Stimulated activated CD4-positive, alpha-beta T cell treated with anti-CD3 and anti-CD28 coated beads, TNF-alpha, amount 100 ng/mL, for 24 hours (primary cell): ENCODE measurements at places on chromosomes 6 and 20.

DNA sequence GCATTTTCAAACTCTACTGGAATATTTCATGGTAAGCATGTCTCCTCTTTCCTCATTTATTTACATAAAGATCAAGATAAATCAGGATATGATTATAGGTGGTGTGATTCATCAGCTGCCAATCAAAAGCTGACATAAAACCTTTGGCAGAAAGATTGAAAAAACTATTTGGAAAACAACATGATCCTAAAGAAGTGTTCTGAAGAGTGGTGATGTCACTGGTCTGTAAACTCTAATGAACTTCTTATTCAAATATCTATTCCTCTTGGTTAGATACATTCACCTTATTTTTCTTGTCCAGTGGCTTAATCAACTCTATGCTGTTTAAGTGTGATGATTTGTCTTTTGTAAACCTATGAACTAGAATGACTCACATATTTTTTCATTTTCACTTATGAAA, 535.5 kb upstream of the CITED2 start:
- DNase-seq, result no peak

DNA sequence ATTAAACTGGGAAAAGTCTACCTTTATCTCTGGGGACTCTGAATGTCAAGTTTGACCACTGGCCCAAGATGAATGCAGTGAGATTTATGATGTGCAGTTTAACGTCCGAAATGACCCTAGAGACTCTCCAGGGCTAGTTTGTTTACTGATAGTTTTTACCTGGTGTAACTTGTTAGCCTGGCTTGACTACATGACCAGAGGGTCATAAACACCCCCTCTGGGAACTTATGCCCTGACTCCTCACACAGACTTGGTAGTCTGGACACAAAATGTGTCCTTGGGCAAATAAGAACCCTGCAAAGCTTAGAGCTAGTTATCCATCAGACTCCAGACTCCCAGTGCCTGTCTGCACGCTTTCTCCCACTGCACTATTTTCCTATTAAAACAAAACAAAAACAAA, 606.5 kb downstream of the HACE1 start:
- DNase-seq, result no peak

DNA sequence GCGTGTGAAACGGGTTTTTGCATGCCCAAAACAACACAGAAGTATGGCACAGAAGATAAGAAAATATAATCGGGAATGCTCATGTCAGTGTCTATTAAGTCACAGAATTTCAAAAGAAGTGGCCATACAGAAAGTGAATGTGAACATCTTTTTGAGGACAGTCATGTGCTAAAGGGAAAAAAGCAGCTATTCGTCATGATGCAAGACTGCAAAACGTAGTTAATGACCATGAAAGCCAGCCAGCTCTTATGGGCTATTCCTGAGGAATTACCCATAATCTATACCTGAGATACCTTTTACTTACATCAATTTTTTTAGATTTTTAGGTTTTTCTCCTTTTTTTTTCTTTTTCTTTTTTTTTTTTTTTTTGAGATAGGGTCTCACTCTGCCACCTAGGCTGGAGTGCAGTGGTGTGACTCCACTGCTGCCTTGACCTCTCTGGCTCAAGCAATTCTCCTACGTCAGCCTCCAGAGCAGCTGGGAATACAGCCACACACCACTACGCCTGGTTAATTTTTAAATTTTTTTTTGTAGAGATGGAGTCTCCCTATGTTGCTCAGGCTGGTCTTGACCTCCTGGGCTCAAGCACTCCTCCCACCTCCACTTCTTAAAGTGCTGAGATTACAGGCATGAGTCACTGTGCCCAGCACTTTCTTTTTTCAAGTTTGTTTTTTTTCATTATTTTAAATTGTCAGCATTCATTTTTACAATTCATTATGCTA, 18.1 kb upstream of the ZBP1 start:
- no peak for DNase-seq

GRCh38 chr20:14219801-14220461, 117.5 kb downstream of the FLRT3 start:
- DNase-seq, result no peak

GRCh38 chr6:81003156-81003555, 749.3 kb downstream of the TENT5A start:
- no peak for DNase-seq

- DNase-seq, result no peak
Observed at GRCh38 chr20:11394145-11394833, 523.4 kb upstream of the BTBD3 start.

- DNase-seq, result no peak
Observed at GRCh38 chr6:5119090-5119951, 34.2 kb downstream of the PPP1R3G start.
